Epithelial cell of prostate (primary cell): ENCODE measurements at places on chromosomes 2 and 18.

DNA sequence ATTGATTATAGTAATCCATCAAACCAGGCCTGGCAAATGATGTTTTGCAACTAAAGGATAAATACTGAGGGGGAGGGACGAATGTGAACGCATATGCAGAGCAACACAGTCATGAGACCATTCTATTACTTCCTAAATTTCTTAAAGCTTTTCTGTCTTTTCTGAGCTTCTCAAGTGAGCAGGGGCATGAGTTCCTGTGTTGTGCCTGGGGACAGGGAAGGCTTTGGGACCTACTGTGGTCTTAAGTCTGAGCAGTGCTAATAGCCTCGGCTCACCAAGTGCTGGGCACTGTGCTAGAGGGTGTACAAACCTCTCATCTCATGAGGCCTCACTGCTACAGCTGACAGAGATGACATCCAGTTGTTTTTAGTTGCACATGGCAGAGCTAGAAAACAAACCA is 182.4 kb downstream of the NEDD4L start:
- no peak for DNase-seq

GRCh38 chr2:14231391-14231898 is 401.1 kb upstream of the LRATD1 start:
- no peak for DNase-seq

DNA sequence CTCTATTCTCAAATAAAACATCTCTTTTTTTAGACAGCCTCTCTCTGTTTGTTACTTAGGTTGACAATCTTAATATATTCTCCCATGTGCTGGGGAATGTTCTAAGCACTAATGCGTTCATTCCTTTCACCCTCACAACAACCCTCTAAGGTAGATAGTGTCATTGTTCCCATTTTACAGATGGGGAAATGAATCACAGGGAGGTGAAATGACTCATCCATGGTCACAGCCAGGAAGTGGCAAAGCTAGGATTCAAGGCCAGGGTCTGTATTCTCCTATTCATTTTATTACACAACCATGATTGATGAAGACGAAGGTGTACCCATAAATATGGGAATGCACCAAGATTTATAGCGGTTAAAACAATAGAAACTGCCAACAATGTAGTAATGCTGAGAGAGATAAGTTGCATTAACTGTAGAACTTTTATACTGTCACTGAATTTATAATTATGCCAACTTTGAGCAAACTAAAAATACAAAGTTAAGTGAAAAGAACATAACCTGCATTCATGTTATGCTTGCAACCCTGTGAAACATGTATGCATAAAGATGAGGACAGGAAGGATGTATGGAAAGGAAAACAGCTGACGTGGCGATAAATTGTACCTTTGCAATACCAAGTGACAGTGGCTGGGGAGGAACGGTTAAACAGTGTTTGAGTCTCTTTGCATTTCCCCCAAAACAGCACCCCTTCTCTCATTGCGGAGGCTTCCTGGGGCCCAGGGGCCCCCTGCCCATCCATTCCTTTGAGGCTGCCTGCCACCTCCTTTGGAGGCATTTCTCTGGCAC is 257.7 kb upstream of the AGAP1 start:
- no peak for DNase-seq

- DNase-seq = no peak
Observed at GRCh38 chr2:144834998-144835633, 315.2 kb upstream of the ZEB2 start.

DNA sequence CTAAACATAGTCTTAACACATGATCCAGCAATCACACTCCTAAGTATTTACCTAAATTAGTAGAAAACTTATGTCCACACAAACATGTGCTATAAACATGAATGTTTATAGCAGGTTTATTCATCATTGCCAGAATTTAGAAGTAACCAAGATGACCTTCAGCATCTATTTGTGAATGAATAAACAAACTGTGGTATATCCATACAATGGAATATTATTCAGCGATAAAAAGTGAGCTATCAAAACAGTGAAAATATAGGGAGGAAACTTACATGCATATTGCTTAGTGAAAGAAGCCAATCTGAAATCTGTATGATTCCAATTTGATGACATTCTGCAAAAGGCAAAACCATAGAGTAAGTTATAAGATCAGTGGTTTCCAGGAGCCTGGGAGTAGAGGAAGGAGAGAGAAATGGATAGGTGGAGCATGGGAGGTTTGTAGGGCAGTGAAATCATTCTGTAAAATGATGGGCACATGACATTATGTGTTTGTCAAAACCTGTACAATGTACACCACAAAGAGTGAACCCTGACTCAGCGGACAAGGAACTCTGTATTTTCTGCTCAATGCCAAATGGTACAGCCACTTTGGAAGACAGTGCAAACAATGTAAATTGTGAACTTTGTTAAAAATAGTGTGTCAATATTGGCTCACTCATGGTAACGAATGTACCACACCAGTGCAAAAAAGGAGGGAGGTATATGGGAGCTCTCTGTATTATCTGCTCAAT is 61.9 kb upstream of the IGFBP2 start:
- no peak for DNase-seq

DNA sequence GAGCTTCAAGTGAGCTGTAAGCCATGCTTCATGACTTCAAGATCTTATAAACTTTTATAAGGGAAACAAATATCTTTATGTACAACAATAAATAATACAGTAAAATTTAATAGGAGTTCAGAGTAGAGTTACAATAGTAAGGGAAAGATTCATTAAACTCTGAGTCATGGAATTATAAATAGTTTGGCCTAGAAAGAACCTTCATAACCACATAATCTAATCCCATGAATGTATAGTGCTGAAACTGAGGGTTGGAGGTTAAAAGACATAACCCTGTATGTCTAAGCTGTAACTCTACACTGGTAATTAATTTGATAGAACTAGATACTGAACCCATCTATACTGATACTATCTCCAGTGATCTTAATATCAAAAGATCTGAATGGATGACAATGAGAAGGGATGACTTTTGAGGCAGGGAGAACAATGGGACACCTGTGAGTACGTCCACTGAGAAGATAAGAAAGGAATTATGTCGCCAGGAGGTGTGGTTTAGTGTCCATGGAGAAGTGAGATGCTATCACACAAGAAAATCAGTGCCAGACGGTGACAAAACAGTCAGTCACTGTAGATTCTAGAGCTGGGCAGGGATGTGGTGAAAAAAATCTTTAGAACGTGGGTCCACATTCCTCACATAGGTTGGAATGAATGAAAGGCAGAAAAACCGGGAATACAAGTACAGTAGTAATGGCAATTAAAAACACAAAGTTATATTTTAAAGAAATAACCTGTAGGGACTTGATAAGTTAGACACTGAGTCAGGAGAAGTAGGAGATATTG is 1.1 kb downstream of the IL1F10 start:
- peak; percentile 61 for DNase-seq

GRCh38 chr2:233546101-233546500 is 20.5 kb downstream of the USP40 start:
- DNase-seq = no peak

DNA sequence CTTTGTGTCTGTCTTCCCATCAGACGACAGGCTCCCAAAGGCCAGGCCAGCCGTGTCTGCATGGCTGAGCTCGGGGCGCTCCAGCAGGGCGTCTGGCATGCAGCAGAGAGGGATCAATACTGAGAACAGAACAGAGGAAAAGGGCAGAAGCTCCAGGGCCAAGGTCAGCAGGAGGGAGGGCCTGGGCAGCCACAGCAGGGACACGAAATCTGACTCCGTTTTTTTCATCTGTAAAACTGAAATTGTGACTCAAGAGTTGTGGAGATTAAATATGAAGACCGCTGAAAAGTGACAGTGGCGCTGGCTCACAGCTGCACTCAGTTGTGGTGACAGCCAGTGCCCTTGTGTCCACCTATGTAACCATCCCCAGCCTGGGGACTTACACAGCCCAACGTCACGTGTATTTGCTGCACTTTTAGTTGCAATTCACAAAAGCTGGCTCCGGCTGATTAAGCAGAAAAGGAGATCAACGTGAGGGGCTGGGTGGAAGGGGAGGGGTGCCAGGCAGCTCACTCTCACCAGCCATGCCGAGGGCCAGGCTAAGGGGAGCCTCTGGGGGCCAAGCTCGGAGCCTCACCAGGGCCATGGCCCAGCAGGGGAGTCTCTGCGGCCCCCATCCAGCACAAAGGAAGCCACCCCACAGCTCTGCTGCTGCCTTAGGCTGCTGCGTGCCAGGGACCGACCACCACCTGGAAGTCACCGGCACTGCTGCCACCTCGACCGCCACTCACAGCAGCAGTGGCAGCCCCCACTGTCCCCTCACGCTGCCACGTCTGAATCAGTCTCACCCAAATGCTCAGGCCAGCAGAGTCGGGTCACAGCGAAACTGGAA is 74.7 kb downstream of the EIPR1 start:
- DNase-seq = no peak

DNA sequence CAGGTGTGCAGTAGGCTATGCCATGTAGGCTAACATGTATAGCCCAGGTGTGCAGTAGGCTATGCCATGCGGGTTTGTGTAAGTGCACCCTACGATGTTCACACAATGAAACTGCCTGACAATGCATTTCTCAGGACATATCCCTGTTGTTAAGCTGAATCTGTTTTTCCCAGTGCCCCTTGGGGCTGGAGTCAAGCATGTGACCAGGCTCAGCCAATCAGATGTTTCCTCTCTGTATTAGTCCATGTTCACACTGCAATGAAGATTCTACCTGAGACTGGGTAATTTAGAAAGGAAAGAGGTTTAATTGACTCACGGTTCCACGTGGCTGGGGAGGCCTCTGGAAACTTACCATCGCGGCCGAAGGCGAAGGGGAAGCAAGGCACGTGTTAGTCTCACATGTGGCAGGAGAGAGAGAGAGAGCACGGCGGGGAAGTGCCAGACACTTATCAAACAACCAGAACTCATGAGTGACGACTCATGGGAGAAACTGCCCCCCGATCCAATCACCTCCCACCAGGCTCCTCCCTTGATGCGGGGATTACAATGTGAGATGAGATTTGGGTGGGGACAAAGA is 24.2 kb downstream of the ITM2C start:
- DNase-seq = no peak

DNA sequence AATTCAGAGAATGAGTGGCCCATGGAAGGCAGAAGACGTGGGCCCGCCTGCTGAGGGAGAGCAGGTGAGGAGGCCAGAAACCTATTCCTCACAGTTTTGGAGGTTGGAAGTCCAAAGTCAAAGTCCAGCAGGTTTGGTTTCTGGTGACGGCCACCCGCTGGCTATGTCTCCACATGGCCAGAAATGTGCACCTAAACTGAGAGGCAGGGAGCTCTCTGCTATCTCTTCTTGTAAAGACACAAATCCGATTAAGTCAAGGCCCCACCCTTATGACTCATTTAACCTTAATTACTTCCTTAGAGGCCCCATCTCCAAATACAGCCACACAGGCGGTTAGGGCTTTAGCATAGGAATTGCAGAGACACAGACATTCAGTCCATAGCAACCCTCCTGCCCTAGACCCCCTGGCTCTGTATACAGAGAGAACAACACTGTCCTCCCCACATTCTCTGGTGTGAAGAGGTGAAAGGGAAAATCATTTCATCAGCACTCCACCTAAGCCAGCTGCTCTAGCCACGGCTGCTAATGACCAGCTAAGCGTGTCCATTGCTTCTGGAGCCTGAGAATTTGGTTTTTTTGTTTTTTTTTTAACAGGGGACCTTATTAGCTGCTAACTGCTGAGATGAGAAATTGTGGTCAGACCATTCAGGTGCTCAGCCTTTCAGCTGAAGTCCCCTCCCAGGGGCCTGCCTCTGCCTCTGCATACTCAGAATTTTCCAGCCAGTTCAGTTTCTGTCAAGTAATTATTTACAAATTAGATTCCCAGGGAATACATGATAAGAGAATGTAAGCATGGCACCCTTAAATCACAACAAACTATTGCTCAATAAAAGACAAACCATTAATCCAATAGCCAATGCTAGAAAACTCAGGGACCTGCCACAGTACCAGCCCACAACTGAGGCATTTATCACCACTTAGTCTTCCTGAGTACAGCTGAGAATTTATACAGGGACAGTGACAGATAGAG is 368.7 kb upstream of the ID2 start:
- no peak for DNase-seq

- DNase-seq = no peak
Observed at GRCh38 chr2:15875969-15876705, 64.2 kb upstream of the MYCN start.

DNA sequence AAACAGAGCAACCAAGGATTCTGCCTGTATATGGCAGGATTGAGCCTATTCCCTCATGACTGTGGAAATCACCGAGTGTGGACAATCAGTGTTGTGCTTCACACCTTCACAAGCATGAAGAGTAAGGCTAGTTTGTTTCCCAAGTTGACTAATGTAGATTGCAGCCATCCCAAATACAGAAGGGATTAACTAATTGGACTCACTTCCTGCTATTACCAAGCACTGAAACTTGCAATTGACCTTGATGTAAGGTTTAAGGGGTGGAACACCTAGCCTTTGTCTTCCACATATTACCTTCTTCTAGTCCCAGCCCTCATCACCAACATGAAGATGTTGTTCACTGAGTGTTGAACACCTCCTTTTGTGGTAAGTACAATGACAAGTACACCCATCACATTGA is 120.9 kb upstream of the RND3 start:
- DNase-seq = no peak

- peak; percentile 67 for DNase-seq
Observed at GRCh38 chr2:224101820-224102630, 62.9 kb upstream of the SERPINE2 start.

DNA sequence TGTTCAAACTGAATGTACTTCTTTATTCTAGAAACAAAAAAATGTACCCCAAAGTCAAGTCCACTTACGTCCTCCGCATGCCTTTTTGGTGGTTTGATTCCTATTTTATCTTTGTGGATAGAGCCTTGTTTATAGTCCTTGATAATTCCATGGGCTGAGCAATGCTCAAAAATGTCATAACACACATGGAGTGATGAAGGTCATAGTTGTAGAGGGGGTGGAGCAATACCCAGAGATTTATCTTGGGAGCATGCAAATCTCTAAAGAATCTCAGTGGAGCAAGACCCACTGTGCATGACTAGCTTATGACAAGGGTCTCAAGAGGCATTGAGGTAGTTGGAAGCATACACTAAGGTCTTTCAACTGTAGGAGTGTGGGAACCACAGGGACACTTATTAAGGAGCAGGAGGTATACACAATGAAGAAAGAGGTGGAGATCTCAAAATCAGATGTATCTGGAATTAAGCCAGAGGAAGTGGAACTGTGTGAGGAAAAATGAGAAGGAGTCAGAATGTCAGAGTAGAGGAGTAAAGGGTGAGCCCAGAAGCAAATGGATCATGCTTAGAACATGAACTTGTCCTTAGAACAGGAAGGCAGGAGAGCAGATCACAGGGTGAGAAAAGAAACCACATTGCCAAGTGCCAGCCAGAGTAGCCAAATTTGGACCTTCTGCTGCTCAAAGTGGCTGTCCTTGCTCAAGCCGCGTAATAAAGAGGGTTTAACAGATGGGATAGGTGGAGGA is 68.1 kb upstream of the STK39 start:
- DNase-seq = no peak

GRCh38 chr2:117771969-117772630 is 42.4 kb upstream of the DDX18 start:
- DNase-seq = no peak
